ENCODE measurements at places on chromosomes 5 and 9.

GRCh38 chr9:124839612-124840299, 13.5 kb upstream of the WDR38 start:
- DNase-seq = peak; percentile 72

DNA sequence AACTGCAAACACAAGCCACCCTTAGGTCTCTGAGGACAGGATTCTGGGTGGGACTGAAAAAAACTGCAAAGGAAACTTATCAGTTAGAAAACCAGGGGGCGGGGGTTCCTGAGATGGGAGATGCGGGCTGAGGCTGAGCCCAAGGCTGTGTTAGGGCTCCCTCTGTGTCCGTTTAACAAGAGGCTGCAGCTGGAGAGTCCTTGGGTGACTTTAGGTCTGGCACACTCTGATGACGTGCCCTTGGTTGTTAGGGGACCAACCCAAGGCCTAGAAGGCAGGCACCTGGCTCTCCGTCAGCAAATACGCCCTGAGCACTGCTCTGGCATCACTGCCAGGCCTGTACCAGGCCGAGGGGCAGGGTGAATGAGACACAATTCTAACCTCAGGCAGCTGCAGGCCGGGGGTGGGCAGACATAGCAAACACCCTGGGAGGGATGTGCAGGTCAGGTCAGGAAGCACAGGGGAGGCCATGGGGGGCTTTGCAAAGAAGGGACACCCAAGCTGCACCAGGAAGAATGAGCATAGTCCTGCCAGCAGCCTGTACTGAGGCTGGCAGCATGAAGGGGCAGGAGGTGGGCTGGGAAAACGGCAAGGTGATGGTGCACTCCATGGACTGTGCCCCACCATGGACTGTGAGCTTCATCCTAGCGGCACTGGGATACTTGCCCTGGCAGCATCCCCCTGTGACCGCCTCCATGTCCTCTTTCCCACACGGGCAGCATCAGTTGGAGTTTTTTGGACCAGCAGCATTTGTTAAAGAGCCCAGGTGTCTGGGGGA, 137.9 kb downstream of the GABBR2 start:
- DNase-seq = no peak

DNA sequence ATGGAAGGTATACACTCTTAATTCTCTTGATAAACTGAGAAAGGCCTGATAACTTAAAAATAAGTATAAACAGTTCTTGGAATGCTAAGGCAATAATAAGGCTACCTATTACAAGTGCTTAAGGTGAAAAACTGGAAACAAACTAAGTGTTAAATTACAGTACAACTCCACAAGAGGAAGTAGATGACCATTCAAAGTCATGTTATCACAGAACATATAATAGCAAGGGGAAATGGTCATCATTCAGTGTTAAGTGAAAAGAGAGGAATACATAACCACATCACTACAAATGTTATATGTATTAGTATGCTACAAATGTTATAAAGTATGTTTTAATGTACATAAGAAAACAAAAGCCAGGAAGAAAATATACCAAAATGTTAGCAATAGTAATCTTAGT, 135.9 kb downstream of the CCDC192 start:
- no peak for DNase-seq

DNA sequence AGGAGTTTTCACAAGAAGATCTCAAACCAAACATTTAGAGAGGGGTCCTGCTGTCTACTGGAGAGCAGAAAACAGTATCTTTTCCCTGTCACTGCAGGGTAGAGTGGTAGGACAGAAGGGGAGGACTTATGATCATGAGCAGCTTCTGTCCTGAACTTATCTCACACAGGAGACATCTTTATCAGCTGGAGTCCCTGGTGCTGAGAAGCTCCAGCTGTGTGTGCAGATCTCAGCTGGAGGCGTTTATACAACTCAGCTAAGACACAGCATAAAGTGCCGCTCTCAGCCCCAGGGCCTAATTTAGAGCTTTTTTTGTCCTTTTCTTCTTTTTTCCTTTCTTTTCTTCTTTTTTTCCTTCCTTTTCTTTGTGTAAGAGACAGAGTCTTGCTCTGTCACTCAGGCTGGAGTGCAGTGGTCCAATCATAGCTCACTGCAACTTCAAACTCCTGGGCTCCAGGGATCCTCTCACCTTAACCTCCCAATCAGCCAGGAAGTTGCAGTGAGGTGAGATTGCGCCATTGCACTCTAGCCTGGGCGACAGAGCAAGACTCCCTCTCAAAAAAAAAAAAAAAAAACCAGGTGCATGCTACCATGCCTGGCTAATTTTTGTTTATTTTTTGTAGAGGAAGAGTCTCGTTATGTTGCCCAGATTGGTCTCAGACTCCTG, 31.9 kb downstream of the CCDC125 start:
- no peak for DNase-seq

GRCh38 chr9:115691693-115692092, 461.9 kb upstream of the PAPPA start:
- no peak for DNase-seq

DNA sequence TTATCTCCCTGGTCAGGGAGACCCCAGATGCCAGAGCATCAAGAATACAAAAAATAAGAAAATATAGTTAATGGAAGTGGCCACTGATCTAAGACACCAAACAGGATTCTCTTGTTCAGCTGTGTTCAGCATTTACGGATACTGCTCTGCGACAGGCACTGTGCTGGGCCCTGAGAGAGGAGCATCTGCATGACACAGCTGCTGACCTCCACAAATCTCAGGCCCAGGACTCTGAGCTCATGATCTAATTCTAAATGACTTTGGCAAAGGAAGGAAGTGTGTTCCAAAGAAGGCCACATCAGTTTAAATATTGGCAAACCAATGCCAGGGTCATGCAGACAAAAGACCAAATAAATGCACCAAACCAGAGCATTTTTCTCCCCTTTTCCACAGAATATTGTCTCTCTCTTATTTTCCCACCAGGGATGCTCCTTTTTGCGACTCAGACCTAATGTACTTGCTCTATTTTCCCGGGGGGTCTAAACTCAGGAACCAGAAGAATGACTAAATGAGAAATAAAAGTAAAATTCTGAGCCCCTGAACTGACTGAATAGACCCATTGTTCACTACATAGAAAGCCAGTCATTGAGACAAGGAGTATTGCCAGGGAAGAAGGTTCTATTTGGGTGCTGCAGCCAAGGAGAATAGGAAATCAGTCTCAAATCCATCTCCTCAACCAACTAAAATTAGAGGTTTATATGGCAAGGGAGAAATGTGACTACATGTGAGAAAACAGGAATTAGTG, 1.4 kb upstream of the AGGF1 start:
- DNase-seq = no peak

GRCh38 chr9:114995681-114996221, 65.4 kb upstream of the TNFSF8 start:
- DNase-seq = no peak

DNA sequence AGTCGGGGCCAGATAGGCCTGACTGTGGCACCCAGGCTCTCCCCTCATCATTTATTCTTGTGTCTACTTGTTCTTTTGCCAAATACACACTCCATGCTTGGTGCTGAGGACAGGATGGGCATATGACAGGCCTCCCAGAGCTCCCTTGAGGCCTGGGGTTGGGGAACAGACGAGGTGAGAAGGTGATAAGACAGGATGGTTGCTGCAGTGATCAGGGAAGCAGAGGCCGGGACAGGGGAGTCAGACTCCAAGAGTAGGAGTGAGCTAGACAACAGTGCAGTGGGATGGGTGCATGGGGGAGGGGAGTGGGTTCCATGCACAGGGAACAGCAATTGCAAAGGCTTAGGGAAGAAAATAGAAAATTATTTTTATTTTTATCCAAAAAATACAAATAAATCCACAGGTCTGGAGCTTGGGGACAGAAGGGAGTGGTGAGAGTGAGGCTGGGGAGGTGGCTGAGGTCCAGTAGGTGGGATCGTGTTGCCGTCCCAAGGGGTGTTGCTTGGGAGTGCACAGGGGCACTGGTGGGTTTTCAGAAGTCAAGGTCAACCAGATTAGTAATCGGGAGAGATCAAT, 3.4 kb upstream of the AMBP start:
- no peak for DNase-seq

- DNase-seq = no peak
These were observed 292.8 kb downstream of the ARL15 start for GRCh38 chr5:54017580-54017979.

- no peak for DNase-seq
These were observed 189.1 kb downstream of the ADGRV1 start for GRCh38 chr5:90747693-90748092.

GRCh38 chr9:129995409-129996160, 47.4 kb downstream of the FNBP1 start:
- no peak for DNase-seq

- DNase-seq = no peak
These were observed 12.9 kb downstream of the NIPSNAP3B start for GRCh38 chr9:104776797-104777196.

- DNase-seq = peak; percentile 5
These were observed 710 bp downstream of the WNK2 start for GRCh38 chr9:93184432-93185265.

DNA sequence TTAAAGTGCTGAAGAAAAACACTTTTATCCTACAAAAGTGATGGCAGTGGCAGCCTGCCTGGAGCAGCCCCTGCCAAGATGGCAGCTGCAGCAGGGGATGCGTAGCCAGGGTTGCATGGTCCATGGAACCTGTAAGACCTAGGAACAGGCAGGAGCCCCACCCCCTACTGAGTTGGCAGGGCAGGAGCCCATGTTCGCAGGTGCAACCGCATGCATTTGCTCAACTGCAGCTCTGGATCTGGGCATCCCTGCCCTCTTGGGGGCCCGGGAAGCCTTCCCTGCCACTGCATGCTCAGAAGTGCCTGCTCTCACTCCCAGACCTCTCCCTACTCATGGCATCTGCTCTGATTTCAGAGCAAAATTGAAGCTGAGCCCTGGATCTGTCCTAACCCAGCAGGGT, 779.6 kb downstream of the CDH18 start:
- no peak for DNase-seq

DNA sequence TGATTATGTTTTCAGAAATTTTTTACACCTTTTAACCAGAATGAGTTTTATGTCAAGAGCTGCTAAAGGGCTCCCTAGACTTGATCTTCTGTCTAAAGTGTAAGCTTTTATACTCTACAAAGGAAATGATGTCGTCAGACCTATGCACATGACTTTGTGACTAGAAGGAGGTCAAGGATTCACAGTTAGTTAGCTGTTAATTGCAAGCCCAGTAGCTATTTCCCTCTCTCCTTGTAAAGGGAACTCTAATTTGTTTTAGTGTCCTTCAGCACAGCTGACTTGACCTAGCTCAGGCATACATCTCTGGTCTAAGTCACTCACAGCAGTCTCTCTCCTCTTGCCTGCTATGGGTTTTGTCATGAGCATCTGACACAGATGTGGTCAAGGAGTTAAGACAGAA, 173.5 kb upstream of the NREP start:
- DNase-seq = no peak

GRCh38 chr5:52658246-52658645, 129.5 kb upstream of the ITGA1 start:
- no peak for DNase-seq

- no peak for DNase-seq
These were observed 56.1 kb downstream of the CHD1 start for GRCh38 chr5:98872674-98873073.

- peak; percentile 0 for DNase-seq
These were observed 4.4 kb upstream of the OR2S2 start for GRCh38 chr9:35962126-35962906.

GRCh38 chr9:99127356-99128132, 22.6 kb downstream of the TGFBR1 start:
- DNase-seq = no peak

GRCh38 chr9:117278020-117278419, 136.8 kb downstream of the ASTN2 start:
- peak; percentile 53 for DNase-seq

DNA sequence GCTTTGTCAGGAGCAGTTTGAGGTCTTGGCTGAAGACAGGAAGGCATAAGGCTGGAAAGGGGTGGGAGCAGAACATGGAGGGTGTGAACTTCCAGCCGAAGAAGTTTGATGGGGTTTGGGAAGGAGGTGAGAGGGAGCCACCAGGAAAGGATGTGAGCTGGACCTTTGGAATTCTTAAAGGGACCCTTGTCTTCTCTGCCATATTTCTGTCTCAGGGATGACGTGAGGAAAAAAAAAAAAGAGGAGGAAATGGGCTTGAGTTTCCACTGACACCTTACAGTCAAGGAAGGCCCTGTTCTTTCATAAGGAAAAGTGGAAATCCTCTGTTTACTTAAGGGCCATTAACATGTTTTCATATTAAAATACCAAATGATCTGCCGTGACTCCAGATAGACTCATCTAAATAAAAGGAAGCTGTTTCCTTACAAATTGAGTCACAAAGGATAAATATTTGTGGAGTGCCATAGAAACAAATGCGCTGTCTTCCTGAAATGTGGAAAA, 132.1 kb downstream of the PALM2AKAP2 start:
- DNase-seq = no peak

GRCh38 chr9:81637276-81637675, 52.1 kb downstream of the TLE1 start:
- DNase-seq = no peak

DNA sequence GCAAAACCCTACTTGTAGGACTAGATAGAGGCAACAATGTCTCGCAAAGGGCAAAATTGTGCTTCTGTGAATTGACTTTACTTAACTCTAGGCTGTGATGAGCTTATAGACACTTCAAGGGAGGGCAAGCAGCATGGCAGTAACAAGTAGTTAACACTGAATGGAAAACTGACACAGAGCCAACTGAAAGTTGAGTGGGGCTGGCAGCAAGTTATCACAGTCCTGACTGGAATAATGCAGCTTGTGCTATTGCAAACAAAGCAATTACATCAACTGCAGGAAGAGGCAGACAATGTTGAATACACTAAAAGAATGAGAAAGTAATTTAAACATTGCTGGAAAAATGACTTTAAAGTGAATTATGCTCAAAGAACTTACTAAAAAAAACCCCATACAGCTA, 62.2 kb downstream of the RNF38 start:
- DNase-seq = no peak

GRCh38 chr5:169583424-169584220, at the start of gene SPDL1:
TSS of gene SPDL1 (plus strand) at chr5:169583773. CDS start at chr5:169588417, 4,644 bp downstream.
- peak; percentile 94 for DNase-seq

- no peak for DNase-seq
These were observed 88.0 kb downstream of the NLN start for GRCh38 chr5:65809817-65810531.

GRCh38 chr5:150912312-150912814, 7.6 kb upstream of the ZNF300 start:
- no peak for DNase-seq

DNA sequence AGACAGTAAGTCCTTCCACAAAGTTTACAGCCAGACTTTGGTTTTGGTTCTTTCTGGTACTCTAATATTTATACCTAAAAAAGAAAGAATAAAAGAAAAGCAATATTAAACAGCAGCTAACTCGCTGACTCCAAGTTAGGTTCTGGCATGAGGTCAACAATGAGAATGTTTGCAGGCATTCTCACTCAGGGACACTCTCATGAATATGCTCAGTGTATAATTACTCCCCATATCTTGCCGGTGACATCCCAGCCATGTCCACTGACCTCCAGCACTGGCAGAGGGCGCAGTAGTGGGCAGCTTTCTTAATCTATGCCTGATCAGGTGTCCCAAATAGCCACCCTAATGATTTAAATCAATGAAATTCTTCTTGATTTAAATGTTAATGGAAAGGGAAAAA, 151.5 kb downstream of the BNC2 start:
- DNase-seq = no peak

GRCh38 chr9:129481810-129482511, 138.9 kb downstream of the C9orf50 start:
- no peak for DNase-seq
